ENCODE measurements at places on chromosomes 6 and 20.

DNA sequence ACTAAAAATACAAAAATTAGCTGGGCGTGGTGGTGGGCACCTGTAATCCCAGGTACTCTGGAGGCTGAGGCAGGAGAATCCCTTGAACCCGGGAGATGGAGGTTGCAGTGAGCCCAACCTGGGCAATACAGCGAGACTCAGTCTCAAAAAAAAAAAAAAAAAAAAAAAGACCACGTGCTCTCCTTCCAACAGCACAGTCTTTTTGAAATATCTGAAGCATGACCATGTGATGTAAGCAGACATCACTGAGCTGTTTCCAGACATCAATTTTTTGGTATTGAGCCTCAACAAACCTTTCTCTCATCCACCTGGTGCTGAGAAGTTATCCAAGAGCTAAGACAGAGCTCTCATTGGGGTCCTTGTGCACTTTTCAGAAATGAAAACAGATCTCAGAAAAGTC, 249.2 kb downstream of the FOXA2 start:
- no peak for DNase-seq

DNA sequence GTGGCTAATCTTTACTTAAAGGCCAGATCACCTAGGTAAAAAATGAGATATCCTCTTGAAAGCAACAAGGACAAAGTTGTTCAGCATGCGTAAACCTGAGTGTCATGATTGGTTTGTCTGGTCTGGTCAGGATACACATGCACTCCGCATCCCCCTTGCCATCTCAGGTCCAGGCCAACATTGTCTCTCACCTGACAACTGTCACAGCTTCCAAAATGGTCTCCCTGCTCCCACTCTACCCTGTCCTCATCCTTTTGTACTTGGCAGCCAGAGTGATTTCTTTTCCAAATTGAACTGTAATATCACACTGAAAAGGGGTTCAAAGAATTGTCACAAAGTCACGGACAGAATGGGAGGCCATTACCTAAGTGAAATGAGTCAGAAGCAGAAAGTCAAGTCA, 21.1 kb upstream of the APCDD1L start:
- no peak for DNase-seq

DNA sequence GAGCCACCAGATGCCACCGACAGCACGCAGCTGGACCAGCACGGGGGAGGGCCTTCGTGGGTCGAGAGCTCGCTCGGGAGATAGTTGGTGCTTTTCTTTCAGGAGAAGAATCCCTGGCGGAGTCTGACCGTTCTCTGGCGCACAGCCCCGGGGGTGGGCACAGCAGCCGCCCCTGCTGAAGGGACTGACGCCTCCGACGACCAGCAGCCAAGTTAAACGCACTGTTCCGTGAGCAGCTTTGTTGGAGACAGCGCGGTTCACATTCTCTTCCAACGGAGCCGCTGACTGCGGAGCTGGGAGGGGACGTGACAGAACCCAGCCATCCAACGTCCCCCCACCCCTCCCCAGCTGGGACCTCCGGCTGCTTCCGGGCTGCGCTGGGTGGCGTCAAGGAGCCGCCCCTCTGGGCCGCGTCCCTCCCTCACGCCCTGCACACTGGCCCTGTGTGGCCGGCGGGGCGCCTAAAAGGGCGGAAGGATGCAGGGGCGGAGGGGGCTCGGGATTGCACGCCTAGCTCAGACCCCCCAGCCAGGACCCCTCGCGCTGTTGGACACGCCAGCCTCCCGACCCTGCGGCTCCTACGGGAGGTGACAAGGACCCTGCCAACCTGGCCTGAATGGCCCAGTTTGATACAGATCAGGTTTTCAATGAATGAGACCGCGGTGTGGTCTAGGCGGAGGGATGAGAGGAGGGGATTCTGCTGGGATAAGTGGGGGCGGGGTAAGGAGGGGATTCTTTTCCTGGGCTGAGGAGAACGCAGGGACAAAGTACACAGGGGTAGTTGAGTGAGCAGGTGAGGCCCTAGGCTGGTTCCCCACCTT, 36.4 kb upstream of the KHDC1 start:
- DNase-seq: no peak

GRCh38 chr6:88870717-88871330, 92.6 kb downstream of the RNGTT start:
- DNase-seq: peak; percentile 57

DNA sequence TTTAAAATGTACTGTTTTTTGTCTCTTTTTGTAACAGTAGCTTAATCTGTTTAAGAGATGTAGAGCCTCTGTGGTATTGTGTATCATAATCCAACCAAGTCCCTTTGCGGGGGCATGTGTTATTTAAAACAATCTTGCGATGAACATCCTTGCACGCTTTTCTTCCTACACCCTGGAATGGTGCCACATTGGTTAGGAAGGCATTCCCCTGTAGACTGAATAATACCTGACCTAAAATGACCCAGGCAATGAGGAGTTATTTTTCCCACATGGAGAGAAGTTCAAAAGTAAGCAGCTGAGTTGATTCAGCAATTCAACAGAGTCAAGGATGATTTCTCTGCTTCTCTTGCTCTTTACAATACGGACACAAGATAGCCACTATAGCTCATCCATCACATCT, 142.0 kb upstream of the PMEPA1 start:
- no peak for DNase-seq

- DNase-seq: no peak
These were observed 287.2 kb downstream of the QKI start for GRCh38 chr6:163701762-163702161.

- DNase-seq: no peak
These were observed 833.4 kb upstream of the MAP3K7 start for GRCh38 chr6:91420243-91420642.

- no peak for DNase-seq
These were observed 33.9 kb upstream of the TBX18 start for GRCh38 chr6:84798257-84798656.

GRCh38 chr20:60096166-60096565, 137.9 kb downstream of the CDH26 start:
- DNase-seq: no peak

DNA sequence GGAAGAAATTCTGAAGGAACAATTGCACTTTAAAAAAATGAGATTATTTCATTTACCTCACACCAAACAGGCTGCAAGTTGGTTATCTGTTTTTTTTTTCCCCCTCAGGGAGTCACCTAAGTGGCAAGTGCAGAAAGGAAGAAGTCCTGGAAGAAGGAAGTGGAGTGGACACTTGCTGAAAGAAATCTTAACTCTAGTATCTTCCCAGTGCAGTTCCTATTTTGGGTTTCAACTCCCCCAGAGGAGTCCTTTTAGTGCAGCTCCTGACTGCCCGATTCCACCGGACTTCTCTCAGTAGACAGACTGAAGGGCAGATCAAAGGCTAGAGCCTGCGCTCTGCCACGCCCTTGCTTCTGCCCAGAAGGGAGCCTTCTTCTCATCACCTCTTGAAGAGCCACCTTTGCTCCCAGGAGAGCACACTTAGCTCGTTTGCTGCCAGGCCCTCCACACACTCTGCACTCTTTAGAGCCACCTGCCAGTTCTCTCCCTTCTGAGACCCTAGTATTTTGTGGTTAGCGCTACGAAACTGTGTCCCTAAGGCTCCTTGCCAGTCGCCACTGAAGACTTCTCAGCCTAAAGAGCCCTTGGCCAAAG, 4.9 kb downstream of the MTCL3 start:
- no peak for DNase-seq

GRCh38 chr6:150352321-150353296, 16.2 kb upstream of the IYD start:
- DNase-seq: no peak

DNA sequence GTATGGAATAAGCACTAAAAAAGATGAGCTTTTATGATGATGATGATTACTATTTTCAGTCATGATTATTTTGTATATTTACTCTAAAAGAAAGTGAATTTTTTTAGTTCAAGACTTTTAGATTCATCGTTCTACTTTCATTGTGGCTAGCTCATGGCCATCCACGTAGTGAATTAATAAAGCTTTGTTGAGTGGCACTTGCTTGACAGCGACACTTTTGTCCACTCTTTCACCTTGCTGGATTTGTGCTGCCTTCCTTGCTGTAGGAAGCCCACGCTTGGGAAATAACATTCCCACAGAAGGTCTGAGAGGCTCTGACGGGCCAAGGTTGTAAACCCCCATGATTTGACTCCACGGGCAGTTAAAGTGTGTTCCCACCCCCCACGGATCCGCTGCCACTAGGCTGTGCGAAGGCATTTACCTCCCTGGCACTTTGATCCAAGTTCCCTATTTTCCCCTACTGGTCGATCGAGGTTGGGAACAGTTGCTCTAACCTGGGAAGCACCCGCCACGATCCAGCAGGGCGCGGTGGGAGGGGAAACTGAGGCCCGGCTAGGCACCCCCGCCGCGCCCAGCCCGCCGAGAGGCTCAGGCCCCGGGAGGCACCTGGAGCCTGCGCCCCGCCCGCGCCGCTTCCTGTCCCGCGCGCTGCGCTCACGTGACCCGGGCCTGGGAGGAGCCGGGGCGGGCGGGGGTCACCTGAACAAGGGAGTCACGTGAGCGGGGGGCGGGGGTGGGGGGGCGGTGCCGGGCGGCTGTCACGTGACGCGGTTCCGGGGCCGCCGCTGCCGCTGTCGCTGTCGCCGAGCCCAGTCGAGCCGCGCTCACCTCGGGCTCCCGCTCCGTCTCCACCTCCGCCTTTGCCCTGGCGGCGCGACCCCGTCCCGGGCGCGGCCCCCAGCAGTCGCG, at the start of gene IGF2R:
IGF2R (plus strand) TSS at position 788 of the 909 bp plus-strand sequence. CDS start 165 bp downstream, outside the sequence.
- DNase-seq: peak; percentile 86

DNA sequence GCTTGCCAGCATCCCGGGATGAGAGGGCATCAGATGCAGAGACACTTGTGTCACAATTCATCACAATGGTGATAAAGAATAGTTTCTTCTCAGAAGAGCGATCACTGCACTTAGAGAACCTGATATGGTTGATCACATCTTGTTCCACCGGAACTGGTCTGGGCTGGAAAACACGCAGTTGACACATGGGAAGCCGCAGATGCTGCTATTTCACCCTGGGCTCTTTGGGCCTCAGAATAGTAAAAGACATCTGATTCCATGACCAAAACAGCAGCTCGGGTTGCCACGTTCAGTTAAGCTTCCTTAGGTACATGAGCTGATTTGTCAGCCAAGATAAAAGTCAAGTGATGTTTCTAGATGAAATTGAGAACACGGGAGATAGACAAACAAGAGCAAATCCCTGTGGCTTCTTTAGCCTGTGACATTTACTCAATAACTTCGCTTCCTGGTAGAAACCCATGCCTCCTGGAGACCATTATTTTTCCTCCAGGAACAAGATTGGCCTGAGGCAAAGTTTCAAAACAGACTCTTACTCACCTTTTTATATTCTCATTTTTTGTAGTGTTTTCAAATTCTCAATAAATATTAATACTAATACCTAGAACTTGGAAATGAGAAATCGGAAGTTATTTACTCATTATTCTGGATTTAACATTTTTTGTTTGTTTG, 59.4 kb downstream of the TRMT6 start:
- DNase-seq: no peak

DNA sequence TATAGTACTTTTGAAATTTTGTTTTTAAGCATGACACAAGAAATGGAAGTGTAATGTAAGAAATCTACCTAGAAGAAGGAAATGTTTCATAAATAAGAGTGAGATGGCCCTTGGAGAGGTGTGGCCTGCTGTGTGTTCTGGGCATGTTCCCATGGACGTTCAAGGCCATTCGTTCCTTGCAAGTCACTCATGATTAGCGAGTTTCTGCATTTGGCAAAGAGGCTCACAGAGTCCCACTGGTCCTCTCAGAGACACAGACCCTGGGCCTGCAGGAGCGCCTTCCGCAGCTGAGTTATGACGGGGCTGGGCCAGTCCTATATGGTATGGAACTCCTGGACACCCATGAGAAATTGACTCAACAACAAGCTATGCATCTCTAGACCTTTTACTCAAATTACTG, 7.2 kb downstream of the THBS2 start:
- DNase-seq: no peak

DNA sequence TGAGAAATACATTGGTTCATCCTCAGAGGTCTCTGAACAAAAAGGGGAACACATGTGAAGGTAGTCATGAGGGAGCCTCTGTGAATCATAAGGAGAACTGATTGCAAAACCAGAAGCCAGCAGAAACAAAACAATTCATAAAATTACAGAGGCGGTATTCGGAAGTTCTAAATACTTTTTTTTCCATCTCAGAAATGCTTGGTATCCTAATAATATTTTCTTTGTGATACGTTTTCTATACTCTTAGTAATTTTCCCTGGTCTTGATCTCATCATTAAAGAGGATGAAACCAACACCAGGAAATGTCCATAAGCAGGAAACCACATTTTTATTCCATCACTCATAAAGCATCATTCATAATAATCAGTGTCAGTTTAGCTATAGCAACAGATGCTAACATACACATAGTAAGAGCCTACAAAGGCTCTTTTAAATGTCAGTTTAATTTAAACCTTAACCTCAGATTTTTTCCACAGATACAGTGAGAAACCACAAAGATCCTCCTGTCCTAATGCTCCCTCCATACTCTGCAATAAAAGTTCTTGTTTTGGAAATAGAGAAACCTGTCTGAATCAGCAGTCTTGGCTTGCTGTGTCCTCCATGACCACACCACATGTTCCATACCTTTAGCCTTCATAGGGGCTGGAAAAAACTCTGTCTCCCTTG, 29.2 kb downstream of the SGK1 start:
- DNase-seq: no peak

DNA sequence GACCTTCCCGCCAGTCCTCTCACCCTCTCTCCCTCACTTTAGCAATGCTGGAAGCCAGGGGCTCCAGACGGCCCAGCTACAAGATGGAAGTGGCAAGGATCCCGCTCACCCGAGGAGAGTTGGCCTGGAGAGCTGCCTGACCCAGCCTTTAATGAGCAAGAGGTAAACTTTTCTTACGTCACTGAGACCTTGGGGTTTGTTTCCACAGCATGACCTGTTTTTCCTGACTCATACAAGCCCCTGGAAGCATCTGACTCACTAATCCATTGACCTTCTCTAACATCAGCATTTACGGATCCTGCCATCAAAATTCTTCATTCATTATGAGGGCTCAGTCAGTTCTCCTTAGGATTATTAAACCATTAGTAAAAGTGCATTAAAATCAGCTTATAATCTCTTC, 120.4 kb downstream of the MYLK4 start:
- no peak for DNase-seq

DNA sequence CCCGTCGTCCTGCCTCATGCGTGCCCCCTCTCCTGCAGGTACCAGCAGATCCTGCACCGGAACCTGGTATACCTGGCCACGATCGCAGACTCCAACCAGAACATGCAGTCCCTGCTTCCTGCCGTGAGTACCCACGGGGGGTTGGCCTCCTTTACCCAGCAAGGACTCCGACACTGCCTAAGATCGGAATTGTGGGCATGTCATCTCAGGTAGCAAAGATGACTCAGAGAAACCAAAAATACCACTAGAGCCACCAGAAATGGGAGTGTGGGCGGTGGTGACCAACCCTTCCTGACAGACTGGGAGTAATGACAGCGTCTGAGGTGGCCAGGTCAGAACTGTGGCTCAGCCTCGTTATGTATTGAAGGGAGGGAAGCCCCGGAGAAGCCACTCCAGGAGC, 16.3 kb downstream of the SS18L1 start:
- DNase-seq: no peak

DNA sequence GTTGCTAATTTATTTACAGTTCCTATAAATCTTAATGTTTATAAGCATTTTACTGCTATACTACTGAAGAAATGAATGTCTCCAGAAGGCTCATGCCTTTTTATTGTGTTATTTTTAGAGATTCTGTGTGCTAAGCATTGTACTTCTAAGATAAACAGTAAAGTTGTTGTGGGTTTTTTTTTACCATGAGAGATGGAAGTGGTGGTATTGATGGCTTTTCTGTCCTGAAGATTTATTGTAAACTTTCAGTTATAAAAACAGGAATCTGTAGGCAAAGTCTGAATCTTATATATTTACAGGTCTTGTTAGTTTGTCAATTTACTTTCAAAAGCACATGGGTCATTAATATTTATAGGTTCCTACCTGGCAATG, 246.9 kb downstream of the TMEM242 start:
- DNase-seq: no peak

GRCh38 chr6:169527306-169527705, 174.5 kb downstream of the WDR27 start:
- DNase-seq: no peak
